ENCODE measurements at places on chromosomes 12 and 14.

DNA sequence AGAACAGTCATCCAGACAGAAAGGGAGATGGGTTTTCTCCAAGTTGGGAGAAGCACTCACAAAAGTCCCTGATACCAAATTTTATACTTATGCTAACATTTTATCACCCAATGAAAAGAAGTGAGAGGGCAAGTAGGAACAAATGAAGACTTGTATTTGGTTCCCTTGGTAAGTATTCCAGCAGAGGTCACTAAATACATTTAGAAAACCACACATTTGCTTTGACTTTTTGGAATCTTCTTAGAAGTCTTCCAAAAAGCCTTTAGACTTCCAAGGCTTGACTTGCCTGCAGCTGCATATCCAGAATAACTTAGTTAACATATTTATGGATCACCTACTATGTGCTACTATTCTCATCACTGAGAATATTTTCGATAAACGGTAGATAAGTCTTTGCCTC lies 3.1 kb upstream of the GYS2 start:
- no peak for DNase-seq

DNA sequence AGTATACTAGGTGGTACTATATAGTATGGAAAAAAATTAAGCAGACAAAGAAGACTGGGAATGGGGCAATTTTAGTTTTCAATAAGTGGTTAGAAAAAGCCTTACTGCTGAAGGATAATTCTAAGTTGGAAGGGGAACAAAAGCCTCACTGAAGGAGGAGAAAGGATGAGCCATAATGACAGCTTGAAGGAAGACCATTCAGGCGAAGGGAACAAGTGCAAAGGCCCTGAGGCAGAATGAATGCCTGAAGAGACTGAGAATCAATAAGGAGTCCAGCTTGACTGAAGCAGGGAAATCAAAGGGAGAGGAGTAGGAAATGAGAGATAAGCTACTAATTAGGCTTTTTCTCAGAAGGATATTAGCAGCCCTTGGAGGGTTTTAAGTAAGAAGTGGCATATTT lies 28.5 kb downstream of the PPP1R13B start:
- no peak for DNase-seq

DNA sequence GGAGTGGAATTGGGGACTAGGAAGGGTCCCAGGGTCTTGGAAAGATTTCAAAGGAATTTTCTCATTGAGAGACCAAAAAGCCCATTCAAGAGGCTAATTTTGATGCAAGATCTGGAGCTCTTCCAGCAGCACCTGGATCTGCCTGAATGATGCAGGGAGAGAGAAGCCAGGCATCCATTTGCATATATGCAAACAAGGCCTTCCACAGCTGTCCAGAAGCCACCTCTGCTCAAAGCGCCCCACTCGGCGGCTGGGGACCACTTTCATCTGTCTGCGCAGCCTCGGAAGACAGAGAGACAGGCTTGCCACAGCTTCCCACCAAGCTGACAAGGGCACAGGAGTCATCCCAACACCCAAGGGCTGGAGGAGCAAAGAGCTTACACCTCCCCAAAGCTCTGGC lies 295.6 kb downstream of the DPF3 start:
- DNase-seq = no peak

GRCh38 chr12:47992776-47993175 lies 11.5 kb downstream of the COL2A1 start:
- DNase-seq = no peak

GRCh38 chr12:93634416-93634815 lies 42.8 kb upstream of the CRADD start:
- DNase-seq = no peak

- DNase-seq = no peak
Observed at GRCh38 chr12:43062201-43062895, 472.8 kb upstream of the PRICKLE1 start.

GRCh38 chr14:68492381-68493151 lies 300.3 kb downstream of the ZFP36L1 start:
- no peak for DNase-seq

GRCh38 chr14:55702511-55702910 lies 122.5 kb downstream of the KTN1 start:
- no peak for DNase-seq

- DNase-seq = no peak
Observed at GRCh38 chr14:88181072-88181471, 142.0 kb downstream of the KCNK10 start.

DNA sequence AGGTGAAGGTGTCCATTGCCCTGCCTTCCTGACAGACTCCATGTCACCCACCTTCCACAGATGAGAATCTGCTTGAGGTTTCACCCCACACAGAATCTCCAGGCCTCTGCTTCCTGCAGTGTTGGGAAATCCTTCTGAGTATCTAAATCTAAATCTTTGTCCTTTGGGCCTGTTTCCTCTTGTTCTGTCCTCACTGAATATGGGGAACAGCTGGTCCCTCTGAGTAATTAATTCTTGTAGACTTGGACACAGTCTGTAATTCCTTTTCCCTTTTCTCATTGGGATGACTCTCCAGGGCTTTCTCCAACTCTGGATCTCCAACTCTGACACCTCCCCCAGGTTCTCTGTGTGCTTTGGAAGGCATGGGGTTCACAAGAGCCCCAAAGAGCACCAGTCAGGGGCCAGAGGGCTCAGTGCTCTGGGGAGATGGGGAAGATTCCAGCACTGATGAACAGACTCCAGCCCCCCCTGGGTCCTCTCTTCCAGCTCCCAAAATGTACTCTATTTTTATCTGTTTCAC lies 2.3 kb upstream of the ACVRL1 start:
- DNase-seq = no peak

GRCh38 chr12:2224961-2225360 lies 172.2 kb downstream of the CACNA1C start:
- no peak for DNase-seq

GRCh38 chr14:49892301-49892635 lies 614 bp upstream of the ARF6 start:
- DNase-seq = no peak

All from neural crest cell (in vitro differentiated cells).